ENCODE measurements at places on chromosomes 2 and 18.
A peak's percentile ranks its signal among the peaks of the same experiment; 100 is the strongest.

DNA sequence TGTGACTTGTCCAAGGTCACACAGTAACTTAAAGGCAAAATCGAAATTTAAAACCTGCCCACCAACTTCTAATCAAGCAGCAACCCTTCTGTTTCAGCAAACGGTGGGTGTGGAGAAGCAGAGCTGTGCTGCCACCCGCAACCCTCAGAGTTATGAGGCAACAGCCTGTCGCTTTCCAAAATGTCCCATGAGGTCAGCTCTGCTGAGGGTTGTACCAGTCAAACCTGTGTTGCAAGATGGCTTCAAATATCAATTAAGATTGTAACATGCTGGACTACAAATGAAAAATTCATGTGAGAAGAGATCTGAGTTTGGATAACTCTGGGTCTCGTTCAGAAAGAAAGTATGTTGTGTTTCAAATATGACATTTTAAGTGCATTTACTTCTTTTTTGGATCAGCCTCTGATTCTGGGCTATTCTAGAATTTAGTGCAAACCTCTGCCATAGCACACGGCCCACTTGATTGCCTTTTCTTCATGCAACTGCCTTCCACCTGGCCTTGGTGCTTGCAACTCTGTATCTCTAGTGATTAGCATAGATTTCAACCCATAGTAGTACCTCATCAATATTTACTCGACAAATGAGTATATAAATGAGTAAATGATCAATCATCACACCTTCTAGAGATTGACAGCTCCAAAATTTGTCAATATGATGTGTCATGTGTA, 69.3 kb downstream of the TIMM21 start:
- DNase-seq = no peak

DNA sequence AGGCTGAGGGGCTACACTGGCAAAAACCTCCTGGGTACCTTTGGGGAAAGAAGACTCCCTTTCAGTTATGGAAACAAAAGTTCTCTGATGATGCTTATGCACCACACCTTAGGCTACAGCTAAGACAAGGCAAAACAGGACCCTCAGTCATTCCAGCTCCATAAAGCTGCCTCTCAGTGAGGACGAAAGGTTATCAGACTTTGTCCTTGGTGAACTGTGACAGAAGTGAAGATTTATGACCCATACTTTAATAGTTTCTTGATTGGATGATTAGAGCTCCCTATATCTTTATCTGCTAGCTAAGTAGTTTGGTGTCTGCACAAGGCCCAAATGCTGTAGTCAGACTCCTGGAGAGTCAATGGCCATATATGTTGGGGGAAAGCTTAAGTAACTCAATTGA, 40.6 kb upstream of the SPRED2 start:
- no peak for DNase-seq

- DNase-seq = no peak
These were observed 323.6 kb upstream of the HS6ST1 start for GRCh38 chr2:128642316-128642715.

- DNase-seq = no peak
These were observed 1.2 kb downstream of the PTPN4 start for GRCh38 chr2:119760956-119761275.

DNA sequence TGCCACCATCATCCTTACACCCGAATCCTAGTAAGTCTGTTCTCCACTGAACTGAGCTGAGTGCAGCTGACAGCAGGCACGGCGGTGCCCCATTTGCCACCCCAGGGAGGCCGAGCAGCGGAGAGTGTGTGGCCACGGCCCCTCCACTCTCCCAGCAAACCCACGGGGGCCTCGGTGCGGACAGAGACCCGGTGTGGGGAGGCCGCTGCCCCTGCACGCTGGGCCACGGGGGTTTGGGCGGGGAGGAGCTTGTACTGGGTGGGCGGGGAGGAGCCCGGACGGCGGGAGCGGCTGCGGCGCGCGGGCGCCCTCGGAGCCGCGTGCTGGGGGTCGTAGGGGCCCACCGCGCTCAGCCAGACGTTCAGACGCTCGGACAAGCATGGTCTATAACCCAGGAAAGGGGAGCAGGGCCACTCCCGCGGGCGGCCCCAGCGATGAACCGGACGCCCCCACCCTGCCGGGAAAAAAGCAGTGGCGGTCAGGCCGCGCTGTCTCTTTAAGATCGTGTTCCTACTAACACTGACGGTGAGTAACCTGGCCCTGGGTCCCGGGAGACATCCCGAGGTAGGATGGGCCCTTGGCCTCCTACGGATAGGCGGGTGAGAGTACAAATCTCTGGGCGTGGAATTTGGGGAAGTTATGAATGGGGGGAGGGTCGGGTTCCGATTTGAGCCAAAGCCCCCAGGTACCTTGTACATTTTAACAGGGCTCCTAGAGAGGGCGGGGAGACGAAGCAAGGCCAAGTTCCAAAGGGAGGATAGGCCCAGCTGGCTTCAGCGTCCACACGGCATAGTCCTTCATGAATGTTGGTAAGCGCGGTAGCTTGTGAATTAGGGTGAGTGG, at the start of gene ITPRIPL1:
Gene ITPRIPL1, plus strand, starts transcription at position 277 of the 843 bp plus-strand sequence. Its CDS starts 523 bp downstream, at position 800.
- DNase-seq = peak; percentile 37

DNA sequence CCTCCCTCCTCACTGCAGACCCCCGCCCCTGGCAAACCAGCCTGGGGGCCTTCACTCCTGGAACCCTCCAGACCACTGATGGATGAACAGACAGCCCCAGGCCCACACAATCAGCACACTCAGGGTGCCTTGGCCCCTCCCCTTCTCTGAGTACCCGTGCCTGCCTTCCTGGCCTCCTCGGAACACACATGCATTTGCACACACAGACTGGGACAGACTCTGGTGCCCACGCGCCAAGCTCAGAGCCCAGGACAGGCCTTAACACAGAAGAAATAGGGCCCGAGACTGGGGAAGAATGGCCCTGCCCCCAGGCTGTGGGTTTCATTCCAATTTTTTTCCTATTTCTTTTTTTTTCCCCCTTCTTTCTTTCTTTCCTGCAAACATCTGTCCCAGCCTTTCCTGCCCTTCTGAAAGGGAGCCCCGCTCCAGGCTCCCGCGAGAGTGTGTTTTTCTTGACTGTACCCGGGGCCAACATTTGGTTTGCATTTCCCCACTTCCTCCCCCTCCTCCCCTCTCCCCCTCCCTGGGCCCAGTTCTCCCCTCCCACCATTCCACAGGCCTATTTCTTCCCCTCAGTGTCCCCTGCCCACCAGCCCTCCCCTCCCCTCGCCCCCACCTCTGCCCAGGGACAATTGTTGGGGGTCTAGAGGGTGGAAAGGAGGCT, 618 bp upstream of the TNS1 start:
- DNase-seq = no peak

GRCh38 chr2:158893026-158893425, 75.4 kb upstream of the TANC1 start:
- no peak for DNase-seq

DNA sequence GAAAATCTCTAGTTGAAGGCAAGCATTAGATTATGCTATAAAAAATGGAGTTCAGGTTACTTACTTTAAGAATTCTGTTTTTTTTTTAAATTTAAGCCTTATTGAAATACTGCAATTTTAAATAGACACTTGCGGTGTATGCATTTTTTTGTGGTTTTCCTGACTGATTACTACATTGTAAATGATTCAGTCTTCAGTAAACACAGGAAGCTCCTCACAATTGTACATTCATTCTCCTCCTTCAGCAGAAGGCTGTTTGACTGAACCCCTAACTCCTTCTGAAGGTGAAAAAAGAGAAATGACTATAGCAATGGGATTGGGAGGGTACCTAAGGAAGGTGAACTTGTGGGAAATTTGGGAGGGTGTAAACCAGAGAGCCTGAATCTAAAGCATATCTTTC, 136.1 kb downstream of the GCA start:
- no peak for DNase-seq

DNA sequence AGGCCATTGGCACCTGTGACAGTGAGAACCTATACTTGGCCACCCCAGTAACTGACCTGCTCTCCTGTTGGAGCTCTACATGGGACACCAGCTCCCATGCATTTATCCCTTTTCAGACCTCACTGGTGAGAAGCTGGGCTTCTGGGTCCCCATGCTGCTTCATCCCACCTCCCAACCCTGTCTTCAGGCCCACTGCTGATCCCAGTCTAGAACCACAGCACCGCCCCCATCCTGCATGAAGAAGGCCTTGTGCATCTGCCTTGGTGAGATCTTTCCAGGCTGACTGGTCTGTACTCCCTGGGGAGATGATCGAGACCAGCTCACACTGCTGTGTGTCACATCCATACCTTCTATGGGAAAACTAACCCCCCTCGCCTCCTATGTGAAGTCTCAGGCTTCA, 22.7 kb downstream of the TTC32 start:
- no peak for DNase-seq

GRCh38 chr2:125280265-125280664, 1255.2 kb downstream of the CNTNAP5 start:
- DNase-seq = no peak

- no peak for DNase-seq
These were observed 10.0 kb downstream of the ZC3H8 start for GRCh38 chr2:112244854-112245253.

DNA sequence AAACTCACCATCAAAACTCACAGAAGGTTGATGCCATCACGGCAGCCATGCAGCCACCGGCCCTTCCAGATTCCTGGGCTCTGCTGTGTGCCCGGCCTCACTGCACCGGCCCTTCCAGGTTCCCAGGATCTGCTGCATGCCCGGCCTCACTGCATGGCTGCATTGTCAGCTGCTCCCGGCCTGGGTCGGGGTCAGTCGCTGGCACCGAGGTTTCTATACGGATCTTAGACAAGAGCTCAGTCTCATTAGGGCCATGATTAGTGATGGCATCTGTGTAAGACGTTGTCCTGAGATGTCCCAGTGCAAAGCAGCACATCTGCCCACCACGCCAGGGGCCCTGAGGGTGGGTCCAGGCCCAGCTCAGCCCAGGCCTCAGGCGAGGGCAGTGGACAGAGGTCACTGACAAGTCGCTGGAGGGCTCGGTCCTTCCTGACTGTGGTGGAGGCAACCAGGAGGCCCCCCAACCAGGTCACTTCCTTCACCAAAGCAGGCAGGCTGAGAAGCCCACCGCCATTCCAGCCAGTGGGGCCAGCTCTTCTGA, 29.4 kb downstream of the TMEM18 start:
- DNase-seq = no peak

DNA sequence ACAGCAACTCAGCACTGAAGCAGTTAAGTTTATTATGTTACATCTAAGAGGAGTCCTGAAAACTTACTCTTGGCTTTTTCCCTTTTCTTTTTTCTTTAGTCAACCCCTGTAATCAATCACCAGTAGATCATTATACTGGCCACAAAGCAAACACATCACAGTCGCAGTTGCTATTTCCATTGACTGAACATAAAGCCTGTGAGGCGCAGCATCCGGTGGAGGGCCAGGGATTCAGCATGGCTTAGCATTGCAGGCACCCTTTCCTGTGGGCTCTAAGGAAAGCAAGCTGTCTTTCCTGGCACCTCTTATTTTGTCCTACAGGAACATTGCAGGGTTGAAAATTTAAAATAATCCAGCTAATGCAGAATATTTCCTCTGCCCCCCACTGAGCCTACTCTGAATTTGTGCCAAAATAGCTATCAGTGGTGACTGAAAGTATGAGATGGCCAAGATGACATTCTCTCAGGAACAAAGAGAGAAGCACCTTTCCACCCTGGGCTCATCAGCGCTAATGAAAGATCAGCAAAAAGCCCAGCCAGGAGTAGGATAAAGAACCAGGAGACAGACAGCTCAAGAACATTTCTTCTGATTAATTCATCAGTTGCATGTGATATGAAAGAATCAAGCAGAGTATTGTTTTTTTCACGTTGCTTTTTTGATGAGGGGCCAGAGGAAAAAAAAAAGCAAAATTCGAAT, 85.3 kb upstream of the SULT1C3 start:
- peak; percentile 9 for DNase-seq

GRCh38 chr18:59011786-59012185, 127.9 kb upstream of the SEC11C start:
- no peak for DNase-seq

GRCh38 chr18:35917043-35917442, 55.4 kb upstream of the RMP24 start:
- DNase-seq = no peak

GRCh38 chr2:82896117-82896516, 1563.0 kb downstream of the SUCLG1 start:
- no peak for DNase-seq

- no peak for DNase-seq
These were observed 6.8 kb downstream of the STK25 start for GRCh38 chr2:241501551-241501950.

GRCh38 chr2:238506371-238507068, 79.8 kb downstream of the ASB1 start:
- DNase-seq = no peak

GRCh38 chr2:100527440-100528015, 35.3 kb upstream of the PDCL3 start:
- no peak for DNase-seq

DNA sequence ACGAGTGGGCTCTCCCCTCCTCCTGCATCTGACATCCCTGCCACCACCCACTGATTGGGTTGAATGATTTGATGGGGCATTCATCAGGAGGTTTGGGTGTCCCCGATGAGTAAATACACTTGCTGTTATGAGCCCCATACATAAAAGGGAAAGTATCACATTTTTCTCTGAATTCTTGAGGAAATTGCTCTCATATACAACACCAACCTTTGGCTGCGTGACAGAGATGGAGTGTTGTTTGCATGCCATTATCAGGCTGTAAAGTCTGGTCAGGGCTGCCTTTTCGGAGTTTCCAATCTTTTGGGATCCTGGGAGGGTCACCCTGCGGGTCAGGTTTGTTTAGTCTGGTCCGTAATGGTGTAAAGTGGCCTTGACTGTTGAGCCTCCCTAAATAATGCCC, 227.9 kb upstream of the SPRED2 start:
- no peak for DNase-seq

- no peak for DNase-seq
These were observed 84.5 kb upstream of the GALNT5 start for GRCh38 chr2:157172866-157173578.

- no peak for DNase-seq
These were observed 141.9 kb upstream of the CTAGE1 start for GRCh38 chr18:22559414-22560274.

GRCh38 chr2:105795575-105795934, 50.8 kb downstream of the NCK2 start:
- DNase-seq = no peak

DNA sequence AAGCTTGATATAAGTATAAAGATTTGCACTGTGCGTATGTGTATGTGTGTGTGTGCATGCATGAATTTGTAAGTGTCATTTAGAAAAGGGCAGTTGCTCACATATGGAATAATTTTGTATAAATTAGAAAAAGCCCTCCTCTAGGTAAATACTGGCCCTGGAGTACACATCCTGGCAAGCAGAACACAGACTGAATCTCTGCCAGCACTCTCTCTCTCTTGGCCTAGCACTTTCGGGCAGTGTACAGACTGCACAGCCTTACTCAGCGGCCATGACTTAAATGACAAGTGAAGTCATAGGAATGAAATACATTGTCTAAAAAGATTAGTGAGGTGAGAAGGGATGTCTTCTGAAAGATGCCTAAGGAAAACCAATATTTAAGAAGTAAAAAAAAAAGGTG, 214.1 kb downstream of the RDH14 start:
- DNase-seq = peak; percentile 66

- DNase-seq = no peak
These were observed 5.5 kb upstream of the MAP4K4 start for GRCh38 chr2:101692041-101692440.

GRCh38 chr2:113162173-113162572, 11.6 kb upstream of the PSD4 start:
- DNase-seq = no peak

- no peak for DNase-seq
These were observed 284.6 kb downstream of the SP3 start for GRCh38 chr2:173680574-173680973.
